Ovary (tissue), 10 donors: ENCODE measurements at places on chromosomes 2 and 18. TPM values are rescaled to one million over a fixed set of nuclear protein-coding genes. Genes with fewer than 3 reads are reported as not detected.

CROCC2 gene
- 1.4 TPM for total RNA-seq

MROH2A gene
- total RNA-seq = not detected

RAB6D gene
- total RNA-seq = not detected

PSMD14 gene
- total RNA-seq = 18.5 TPM

PRSS56 gene
- 0.35 TPM for total RNA-seq

TCF23 gene
- total RNA-seq = 41.7 TPM

KCNK3 gene
- total RNA-seq = 3.1 TPM

PAIP2B gene
- total RNA-seq = 20.3 TPM

LIPG gene
- total RNA-seq = 3.9 TPM

CHST10 gene
- total RNA-seq = 15.7 TPM

GRCh38 chr2:54353216-54353615, 97.2 kb upstream of the TSPYL6 start:
- H3K36me3 ChIP-seq = no peaks in the 10 kb centered on the region
- no peaks in the 10 kb centered on the region for H3K4me1 ChIP-seq
- no peak overlapping the region for H3K4me3 ChIP-seq
- no peak for DNase-seq

DNA sequence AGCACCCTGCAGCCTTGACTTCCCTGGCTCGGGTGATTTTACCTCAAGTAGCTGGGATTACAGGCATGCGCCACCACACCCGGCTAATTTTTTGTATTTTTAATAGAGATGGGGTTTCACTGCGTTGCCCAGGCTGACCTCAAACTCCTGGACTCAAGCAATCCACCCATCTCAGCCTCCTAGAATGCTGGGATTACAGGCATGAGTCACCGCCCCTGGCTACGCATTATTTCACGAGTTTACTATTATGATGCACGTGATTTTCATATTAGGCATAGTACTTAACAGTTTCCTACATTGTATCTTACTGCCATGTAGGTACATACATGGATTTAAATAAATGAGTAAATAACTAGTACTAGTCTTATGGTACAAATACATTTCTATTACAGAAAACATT, 4.4 kb downstream of the DYNC2LI1 start:
- no peak overlapping the region for H3K4me3 ChIP-seq
- no peaks in the 10 kb centered on the region for H3K27me3 ChIP-seq
- DNase-seq = no peak

DNA sequence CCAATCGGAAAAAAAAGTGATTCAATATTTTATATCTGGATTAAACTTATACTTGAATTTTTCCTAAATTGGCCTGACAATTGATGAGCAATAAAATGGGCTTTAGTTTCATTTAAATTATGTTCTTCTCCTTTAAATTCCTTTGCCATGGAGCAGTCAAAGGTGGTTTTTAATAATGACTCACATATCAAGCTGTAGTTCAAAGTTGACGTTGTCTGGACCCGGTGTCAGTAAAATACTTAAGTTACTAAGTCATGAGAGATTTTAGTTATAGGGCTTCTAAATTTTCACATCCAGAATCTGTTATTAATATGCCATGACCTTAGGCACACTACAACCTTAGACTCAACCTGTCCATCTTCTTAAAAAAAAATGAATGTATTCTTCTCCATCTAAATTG, 62.5 kb downstream of the CDH2 start:
- H3K27me3 ChIP-seq = no peaks in the 10 kb centered on the region
- peaks cover 5% of the 10 kb centered on the region for H3K4me1 ChIP-seq
- DNase-seq = no peak
- no peak overlapping the region for H3K27ac ChIP-seq

DNA sequence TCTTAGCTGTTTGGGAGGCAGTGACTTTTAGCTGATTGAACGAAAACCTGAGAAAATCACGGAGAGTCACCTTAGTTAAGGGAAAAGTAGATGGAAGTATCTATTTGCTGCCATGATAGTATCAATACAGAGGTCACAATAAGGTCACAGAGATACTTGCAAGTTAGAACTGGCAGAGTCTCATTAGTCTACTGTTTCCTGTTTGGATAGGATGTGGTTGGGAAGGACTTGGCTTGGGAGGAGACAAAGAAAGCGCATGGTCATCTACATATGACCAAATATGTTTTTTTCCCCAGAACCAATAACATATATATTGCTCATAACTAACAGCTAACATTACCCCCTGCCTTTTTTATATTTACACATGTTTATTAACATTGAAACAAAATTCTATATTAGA, 78.4 kb upstream of the AQP4 start:
- no peak for DNase-seq
- no peaks in the 10 kb centered on the region for H3K4me1 ChIP-seq
- H3K4me3 ChIP-seq = no peak overlapping the region
- no peaks in the 10 kb centered on the region for H3K27me3 ChIP-seq

DNA sequence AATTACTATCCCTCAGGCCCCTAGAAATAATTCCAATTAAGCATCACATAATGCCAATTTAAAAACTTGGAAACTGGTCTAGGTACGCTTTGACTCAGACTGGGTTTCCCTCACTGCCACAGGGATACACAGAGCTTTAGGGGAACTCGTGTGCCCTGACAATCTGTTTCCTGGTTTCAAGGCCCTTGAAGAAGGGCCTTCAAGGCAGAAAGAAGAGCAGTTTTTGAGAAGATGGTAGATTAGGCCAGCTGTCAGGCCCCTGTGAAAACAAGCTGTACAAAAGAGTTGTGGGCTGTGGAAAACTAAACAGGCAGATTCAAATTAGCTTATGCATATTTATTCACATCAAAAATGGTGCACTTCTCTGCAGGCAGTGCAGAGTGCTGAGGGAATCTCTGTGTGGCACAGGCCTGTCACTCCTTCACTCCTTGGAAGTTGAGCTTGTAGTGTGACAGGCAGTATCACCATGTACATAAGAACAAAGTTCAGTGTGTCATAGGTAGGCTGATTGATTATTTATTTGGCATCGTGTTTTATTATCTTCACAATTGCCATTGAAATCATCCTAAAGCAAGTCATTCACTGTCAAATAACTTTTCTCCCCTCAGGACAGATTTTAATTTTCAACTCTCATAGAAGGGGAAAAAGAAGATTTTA, 614.4 kb upstream of the GYPC start:
- H3K27ac ChIP-seq = no peak overlapping the region
- no peaks in the 10 kb centered on the region for H3K27me3 ChIP-seq
- H3K36me3 ChIP-seq = no peaks in the 10 kb centered on the region
- DNase-seq = no peak

DNA sequence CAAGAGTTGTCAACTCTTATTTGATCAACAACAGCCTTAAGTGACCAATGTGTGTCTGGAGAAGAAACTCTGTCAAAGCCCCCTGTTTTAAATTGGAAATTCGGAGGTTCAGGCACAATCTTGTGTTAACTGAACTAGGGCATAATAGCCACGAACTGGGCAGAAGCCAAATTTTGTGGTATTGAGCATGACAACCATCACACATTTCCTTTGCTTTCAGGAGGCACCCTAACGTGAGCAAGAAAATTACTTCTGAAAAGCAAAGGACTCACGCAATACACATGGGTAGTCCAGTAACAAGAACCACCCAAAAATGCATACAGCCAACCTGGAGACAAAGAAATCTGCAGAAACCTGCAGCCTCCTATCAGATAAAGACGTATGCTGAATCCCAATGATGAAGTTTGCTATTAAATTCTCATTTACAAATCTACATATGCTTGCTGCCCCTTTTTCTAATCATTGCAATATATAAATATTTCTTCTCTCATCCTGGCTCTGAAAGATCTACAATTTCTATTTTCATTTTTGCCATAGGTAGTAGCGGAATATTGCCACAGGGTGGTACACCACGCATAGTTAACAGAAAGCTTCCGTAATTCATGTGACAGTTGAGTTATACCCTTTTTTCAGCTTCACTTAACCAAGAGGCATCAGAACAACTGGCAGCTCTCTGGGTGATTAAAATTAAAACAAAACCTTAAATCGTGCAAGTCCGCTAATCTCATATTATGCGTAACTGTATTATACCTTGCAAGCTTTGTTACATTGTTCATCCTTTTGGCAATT, 495.8 kb downstream of the NRXN1 start:
- H3K36me3 ChIP-seq = no peaks in the 10 kb centered on the region
- H3K4me1 ChIP-seq = no peaks in the 10 kb centered on the region
- H3K27ac ChIP-seq = no peak overlapping the region
- no peaks in the 10 kb centered on the region for H3K27me3 ChIP-seq
- no peak for DNase-seq

GRCh38 chr2:15169326-15170069, 391.6 kb downstream of the NBAS start:
- no peak for DNase-seq
- no peak overlapping the region for H3K4me3 ChIP-seq
- H3K36me3 ChIP-seq = no peaks in the 10 kb centered on the region

- no peak overlapping the region for H3K27ac ChIP-seq
- DNase-seq = no peak
- H3K4me3 ChIP-seq = no peak overlapping the region
- no peaks in the 10 kb centered on the region for H3K36me3 ChIP-seq
- no peaks in the 10 kb centered on the region for H3K4me1 ChIP-seq
- H3K27me3 ChIP-seq = no peaks in the 10 kb centered on the region
Observed at GRCh38 chr2:155115846-155116245, 417.4 kb downstream of the KCNJ3 start.

- H3K4me1 ChIP-seq = no peaks in the 10 kb centered on the region
- H3K4me3 ChIP-seq = no peak overlapping the region
- no peak overlapping the region for H3K27ac ChIP-seq
- no peaks in the 10 kb centered on the region for H3K36me3 ChIP-seq
- H3K27me3 ChIP-seq = no peaks in the 10 kb centered on the region
Observed at GRCh38 chr18:27614951-27615844, 430.1 kb upstream of the CHST9 start.

GRCh38 chr2:71452565-71452964, 796 bp upstream of the DYSF start:
- DNase-seq = no peak
- H3K4me1 ChIP-seq = no peaks in the 10 kb centered on the region
- no peaks in the 10 kb centered on the region for H3K36me3 ChIP-seq
- H3K27me3 ChIP-seq = no peaks in the 10 kb centered on the region

GRCh38 chr2:15168116-15168515, 393.0 kb downstream of the NBAS start:
- DNase-seq = no peak
- H3K4me3 ChIP-seq = no peak overlapping the region
- no peaks in the 10 kb centered on the region for H3K27me3 ChIP-seq

GRCh38 chr2:75186821-75187220, 12.5 kb downstream of the TACR1 start:
- H3K4me3 ChIP-seq = no peak overlapping the region
- peak; percentile 11 for DNase-seq
- H3K27me3 ChIP-seq = no peaks in the 10 kb centered on the region
- H3K4me1 ChIP-seq = peaks cover 2% of the 10 kb centered on the region
- no peak overlapping the region for H3K27ac ChIP-seq
- no peaks in the 10 kb centered on the region for H3K36me3 ChIP-seq

DNA sequence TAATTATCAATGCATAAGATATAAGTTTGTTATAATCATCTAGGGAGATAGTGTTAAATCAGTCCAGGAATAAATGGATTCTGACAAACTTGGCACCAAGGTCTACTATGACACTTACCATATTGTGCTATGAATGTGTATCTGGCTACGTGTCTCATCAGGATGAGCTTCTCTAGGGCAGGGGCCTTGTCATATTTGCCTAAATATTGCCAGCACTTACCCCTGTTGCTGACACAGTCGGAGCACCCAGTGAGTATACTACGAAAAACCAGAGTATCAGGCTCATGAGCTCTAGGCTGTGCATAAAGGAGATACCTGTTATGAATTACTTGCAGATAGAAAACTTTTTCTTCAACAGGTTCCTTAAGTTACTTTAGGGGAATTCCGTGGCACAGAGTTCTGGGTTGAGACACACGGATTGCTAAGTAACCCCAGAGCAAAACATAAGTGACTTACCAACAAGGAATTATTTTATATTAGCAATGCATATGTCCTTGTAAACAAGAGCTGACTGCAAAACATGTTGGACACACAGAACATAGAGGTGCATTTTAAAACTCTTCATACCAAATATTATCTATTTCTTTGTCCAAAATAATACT, 7.7 kb upstream of the TTC39C start:
- no peaks in the 10 kb centered on the region for H3K36me3 ChIP-seq
- H3K27ac ChIP-seq = no peak overlapping the region
- no peak for DNase-seq
- H3K4me1 ChIP-seq = no peaks in the 10 kb centered on the region
- H3K4me3 ChIP-seq = no peak overlapping the region
- H3K27me3 ChIP-seq = no peaks in the 10 kb centered on the region

GRCh38 chr18:25518716-25519053, 166.7 kb upstream of the ZNF521 start:
- no peaks in the 10 kb centered on the region for H3K27me3 ChIP-seq
- no peak overlapping the region for H3K27ac ChIP-seq
- no peak for DNase-seq
- no peaks in the 10 kb centered on the region for H3K4me1 ChIP-seq

GRCh38 chr2:215548714-215549113, 112.8 kb upstream of the FN1 start:
- no peak for DNase-seq
- no peak overlapping the region for H3K4me3 ChIP-seq
- H3K36me3 ChIP-seq = no peaks in the 10 kb centered on the region
